ENCODE measurements at places on chromosomes 1 and 21.

- no peak for DNase-seq
Observed at GRCh38 chr21:45244799-45245340, 42.8 kb downstream of the POFUT2 start.

GRCh38 chr1:234083460-234083859 is 179.0 kb downstream of the SLC35F3 start:
- no peak for DNase-seq

DNA sequence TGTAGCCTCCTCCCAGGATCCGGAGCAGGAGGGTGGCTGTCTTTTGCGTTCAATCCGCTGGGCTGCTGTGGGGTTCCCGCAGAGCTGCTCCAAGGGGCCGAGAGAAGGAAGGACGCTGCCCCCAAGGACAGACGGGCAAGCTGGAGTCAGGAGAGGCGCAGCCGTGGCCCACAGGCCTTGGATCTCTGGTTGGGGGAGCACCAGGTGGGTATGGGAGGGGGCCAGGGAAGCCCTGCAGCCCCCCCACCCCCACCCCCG is 15.9 kb upstream of the SKI start:
- DNase-seq: no peak

DNA sequence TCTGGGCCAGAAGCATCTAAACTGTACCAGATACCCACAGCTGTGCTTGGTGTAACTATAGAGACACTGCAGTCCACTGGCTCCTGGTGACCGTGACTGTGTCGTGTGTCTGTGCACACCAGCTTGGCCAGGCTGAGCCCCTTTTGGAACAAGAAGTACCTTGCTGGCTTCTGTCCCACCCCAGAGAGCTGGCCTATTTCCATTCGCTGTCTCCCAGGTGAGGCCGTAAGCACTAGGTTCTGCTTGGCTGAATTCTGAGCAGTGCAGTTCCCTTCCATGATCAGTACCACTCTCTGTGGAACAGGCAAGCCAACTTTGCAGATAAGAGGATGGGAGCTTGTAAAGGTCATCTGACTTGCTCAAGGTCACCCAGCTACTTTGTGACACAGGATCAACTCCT is 119.9 kb upstream of the DNAH14 start:
- DNase-seq: no peak

GRCh38 chr21:42214081-42214750 is 4.7 kb upstream of the ABCG1 start:
- no peak for DNase-seq

DNA sequence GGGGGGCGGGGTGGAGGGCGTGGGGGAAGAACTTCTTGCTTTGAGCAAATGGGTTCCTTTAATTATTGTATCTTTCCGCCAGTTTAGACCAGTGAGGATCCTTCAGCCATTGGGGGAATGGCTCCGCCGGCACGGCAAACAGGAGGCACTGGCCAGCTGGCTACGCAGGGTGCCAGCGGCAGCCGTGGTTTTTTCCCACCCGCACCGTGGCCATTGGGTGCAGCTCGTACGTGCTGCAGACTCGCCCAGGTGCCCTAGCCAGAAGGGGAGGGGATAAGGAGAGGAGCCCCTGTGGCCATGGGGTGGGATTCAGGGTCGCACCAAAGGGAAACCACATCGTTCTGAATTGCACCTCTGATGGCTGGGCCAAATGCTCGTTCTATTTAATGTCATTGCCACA is 65.6 kb downstream of the RGSL1 start:
- DNase-seq: no peak
